ENCODE measurements at places on chromosomes 3 and 15. TPM values are rescaled to one million over a fixed set of nuclear protein-coding genes. Genes with fewer than 3 reads are reported as not detected.

CD96 gene
- total RNA-seq, result 323 TPM

CHRNB4 gene
- not detected for total RNA-seq

MOBP gene
- total RNA-seq, result not detected

C3orf62 gene
- 7.1 TPM for total RNA-seq

AADACL2 gene
- total RNA-seq, result not detected

- DNase-seq, result peak; percentile 17
Observed at GRCh38 chr3:179146911-179147513, 1.1 kb upstream of the PIK3CA start.

DNA sequence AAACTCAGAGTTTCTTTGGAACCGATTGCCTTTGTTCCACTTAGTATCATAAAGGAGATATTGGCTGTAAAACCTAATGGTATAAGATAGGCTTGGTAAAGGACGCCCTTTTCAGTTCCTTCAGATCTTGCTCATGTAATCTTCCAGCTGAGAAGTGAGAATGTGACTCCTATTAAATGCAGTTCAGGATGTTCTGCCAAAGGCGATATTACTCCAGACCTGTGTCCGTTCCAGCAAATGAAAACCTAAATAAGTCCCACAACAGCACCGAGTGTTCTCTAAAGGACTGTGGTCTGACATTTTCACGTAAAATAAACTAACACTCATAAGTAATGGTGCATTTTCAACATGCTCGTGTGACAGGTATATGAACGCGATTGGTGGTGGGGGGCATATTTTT is 276.2 kb downstream of the FEZF2 start:
- no peak for DNase-seq

- DNase-seq, result no peak
Observed at GRCh38 chr15:51736069-51736468, 1.4 kb downstream of the LYSMD2 start.

DNA sequence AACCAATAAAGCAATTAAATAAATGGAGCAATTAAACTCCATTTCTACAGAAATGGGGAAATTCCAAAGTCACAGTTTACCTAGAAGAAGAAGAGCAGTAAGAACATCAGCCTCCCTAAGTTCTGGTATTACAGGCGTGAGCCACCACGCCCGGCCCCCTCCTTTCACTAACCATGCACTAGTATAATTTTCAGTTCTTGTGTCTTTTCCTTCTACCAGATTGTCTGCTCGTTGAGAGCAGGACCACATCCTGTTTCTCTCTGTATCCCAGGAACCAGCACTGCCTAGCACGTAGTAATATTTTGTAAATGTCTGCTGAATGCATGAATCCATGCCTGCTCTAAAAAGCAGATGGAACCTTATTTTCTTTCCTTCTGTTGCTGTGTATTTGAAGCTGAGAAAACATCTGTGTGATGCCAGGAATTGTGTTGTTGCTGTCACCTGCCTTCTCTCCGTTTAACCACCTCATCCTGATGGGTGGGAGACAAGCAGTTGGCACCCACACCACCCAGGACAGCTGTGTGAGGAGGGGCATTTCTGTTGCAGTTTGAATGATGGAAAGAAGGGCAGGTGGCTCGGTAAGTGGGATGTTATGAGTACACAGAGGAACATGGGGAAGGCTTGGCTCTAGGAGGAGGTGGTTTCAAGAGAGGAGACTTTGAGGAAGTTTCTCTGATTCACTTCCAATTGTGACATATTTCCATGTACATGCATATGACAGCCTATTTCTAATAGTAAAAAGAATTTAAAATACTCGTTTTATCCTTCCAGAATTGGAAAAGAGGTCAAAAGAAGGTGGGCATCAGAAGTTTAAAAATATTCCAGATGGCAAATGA is 30.1 kb downstream of the PXYLP1 start:
- no peak for DNase-seq

DNA sequence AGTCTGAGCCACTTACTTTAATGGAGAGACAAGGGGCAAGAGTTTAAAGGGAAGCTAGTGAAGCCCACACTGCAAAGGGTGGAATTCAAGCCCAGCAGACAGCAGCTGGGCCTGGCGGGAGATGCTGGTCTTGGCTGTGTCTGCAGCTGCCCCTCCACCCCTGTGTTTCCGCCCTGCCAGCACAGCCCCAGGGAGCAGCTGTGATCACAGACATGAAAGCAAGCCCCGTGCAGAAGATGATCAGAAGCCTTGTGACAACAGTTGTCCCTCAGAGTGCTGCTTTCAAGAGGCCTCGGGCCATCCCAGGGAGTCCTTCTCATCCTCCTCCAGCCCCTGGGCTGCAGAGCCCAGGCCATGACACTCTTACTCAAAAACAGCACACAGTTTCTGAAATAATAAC is 24.1 kb upstream of the SLC6A1 start:
- DNase-seq, result no peak

DNA sequence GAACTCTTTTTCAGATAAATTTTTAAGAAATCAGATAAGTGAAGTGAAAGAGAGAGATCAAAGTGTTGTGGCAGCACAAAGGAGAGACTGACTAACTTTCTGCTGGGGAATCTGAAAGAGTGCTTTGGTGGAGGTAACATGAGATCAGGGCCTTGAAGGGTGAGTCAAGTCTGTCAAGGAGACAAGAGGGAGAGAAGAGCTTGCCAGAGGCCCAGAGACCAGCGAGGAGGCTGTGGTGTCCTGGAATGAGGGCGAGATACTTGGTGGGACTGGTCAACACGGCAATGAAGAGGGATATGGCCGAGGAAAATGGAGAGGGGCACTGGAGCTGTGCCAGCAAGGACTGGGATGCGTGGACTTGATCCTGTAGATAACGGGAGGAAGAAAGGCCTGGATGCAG is 4.6 kb downstream of the TADA3 start:
- no peak for DNase-seq

Data from activated CD4-positive, alpha-beta memory T cell treated with anti-CD3 and anti-CD28 coated beads, Interleukin-2, amount 10 ng/mL, durations not matched to agents 7 days and 5 days (primary cell).